ENCODE measurements at places on chromosomes 1 and 21.

DNA sequence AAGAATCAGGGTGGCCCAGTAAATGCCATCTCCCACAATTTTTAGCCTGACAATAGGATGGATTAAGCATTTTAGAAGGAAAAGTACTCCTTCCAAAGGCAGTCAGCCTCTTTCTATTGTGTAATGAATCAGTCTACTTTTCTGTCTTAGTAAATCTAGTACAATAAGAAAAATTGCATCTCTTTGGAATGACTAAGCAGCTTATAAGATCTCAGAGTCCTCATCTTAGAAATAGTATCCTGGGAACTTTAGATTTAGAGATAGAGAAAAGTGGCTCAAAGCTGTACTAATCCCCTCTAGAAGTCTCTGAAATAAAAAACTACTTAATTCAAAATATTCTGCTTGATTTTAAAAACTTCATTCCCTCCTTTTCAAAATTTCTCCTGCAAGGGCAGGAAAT is 81.4 kb downstream of the SLC44A5 start:
- DNase-seq: peak; percentile 6

DNA sequence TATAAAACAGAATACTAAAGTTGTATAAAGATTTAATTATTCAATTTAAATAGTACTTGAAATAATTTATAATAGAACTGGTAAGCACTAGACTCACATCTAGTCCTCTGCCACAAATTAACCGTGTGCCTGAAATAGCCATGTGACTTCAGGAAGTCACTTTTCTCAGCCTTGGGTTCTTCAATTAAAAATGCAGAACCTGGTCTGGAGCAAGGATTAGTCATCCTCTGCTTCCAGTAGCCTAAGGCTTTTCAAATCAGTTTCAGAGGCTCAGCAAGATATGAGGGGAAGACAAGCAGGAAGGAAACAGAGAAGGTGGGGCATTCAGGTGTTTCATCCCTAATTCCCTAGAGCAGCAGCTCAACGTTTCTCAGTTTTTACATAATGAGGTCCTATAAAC is 23.0 kb downstream of the DPH5 start:
- DNase-seq: peak; percentile 63

DNA sequence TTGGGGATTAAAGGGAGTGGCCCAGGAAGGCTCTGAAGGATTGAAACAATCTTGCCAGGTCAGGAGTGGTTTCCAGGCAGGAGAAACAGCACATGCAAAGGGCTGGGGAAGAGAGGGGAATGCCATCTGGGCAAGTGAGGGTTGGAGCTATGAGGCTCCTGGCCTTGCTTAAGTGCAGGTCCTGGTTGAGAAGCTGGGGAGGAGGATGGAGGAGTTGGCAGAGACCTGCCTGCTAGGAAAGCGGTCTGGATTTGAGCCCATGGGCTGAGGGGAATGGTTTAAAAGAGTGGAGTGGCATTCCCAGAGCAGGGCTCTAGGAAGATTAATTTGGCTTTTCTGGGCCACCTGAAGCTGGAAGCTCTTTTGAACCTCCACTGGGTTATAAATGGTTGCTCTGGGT is 9.2 kb downstream of the IGSF21 start:
- no peak for DNase-seq

DNA sequence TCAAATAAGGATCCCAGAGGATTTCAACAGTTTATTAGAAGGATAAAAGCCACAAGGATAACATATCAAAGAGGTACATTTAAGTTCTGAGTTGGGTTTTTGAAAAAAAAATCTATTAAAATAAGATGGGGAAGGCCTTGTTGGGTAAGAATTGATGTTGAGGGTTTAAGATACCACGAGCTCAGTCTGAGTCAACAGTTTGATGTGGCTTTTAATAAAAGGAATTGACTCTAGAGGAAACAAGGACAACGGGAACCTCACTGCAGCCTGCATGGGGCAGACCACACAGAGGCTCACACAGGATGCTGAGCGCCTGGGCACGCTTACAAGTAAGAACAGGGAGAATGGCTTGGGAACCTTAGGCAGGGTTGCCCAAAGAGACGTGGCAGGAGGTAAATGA is 107.5 kb downstream of the TIAM1 start:
- DNase-seq: peak; percentile 54

DNA sequence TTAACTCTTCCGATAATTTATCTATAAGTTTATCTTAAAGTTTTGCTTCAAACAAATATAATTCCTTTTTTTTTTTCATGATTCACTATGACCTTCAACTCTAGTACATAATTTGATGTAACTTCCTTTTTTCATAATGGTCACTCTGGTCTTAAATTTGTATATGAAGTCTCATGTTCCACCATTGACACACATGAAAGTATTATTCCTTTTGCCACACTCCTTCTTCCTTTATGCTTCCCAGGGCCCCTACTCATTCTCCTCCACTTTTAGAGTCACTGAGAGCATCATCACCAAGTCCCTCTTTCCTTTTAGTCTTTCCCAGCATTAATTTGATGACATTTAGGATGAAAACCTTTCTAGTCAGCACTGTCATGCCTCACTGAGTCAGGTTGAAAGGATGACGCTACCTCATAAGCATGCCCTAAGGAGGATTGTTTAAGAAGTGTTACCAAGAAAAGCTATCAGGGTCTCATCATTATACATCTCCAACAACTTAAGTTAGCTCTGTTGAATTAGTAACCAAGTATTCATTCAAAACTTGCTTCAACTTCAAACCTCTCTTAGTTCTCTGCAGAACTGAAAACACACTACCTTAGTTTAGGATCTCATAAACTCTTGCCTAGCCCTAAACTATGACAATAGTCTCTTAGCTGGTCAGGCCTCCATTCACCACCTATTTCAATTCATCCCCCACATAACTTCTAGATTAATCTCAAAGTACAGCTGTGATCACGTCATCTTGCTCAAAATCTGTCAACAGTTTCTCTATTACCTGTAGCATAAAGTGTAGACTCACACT is 14.5 kb downstream of the AUNIP start:
- DNase-seq: no peak

DNA sequence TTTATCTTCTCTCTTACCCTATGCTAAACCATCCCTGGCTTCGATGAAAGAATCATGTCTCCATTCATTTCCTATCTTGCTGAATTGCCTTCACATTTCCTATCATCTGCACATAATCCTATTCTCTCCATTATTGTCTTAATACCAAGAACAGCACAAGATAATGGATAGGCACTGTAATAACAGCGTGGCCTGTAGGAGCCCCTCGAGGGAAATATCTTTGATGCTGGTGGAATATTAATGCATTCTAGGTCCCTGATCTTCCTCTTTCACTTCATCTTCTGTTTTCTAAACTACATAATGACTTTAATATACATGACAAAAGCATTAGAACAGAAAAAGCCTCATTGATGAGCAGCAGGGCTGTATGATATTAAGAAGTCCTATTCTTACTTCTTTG is 720.6 kb downstream of the RWDD3 start:
- DNase-seq: no peak

DNA sequence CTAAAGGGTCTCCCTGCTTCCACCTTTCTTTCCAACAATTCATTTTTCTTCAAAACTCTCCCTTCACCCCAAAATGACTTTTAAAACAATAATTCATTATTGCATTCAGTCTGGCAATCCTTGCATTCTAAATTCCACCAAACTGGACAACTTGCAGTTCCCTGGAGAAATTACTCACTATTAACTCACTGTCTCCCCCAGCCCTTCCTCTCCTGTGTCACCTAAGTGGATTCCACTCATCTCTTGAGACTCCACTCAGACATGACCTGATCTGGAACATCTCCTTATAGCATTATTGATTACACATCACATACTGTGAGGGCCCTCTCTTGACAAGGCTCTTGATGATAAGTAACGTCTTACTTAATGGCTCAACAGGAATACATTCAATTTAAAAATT is 257.1 kb downstream of the BRINP2 start:
- no peak for DNase-seq

DNA sequence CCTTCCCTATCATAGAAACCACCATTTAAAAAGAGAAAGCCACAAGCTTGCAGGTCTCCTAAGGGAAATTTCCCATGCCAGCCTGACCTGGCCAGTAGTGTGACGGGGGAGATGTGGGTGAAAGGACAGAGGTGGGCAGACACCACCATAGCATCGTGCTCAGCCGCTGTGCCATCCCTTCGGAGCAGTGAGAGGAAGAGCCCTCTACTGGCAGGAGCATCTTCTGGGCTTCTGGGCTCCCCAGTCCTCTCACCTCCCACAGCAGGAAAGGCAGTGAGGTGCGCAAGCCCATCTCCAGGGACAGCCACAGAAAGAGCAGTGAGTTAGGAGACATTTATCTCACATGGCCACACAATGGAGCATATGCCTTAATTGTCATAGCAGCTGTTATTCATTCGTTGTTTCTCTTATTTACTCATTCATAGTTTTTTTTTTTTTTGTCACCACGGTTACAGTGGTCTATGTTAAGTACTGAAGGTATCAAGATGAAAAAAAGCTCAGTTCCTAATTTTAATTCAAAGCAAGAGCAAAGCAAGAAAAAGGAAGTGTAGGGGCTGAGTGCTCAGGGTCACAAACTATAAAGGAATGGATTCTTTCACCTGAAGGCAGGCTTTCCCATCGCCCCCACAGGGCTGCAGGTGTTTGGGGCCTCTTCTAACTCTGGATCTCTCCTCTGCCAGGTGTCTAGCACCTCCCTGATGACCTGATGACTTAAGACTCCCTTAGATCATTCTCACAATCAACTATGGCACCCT is 48.8 kb upstream of the CAMK1G start:
- DNase-seq: no peak

DNA sequence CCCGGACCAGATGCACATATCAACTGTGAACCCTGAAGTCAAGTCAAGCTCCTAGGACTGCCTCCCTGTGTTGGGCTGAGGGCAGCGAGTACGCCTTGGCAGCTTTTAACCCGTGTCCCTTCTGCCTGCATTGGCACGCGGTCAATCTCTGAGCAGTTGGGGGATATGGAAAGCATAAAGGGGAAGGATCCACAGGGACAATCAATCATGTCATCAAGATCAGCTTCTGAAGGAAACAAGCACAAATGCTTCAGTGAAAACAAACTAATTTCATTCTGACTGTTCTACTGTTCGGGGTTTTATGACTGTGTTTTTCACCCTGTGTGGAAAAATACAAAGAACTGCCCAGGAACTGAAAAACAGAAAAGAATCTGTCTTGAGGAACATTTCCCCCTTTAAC is 106.2 kb downstream of the RUNX1 start:
- DNase-seq: no peak

- no peak for DNase-seq
Observed at GRCh38 chr1:87867626-87868025, 538.9 kb downstream of the LMO4 start.

DNA sequence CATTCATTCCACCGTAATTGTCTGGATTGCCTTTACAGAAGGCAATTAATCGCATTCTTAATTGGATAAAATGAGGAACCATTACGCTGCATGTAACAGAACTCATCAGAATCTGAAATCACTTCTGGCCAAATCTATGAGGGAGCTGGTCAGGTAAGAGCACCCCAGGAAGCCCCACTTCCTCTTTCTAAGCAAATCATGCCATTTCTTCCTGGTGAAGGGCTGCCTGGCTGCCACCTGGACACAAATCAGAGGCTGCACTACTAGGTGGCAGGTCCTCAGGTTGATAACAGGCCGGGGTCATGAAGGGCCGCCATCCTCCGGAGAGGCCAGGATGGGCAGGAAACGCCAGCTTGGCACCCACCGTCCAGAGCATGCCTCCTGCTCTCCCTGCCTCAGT is 73.7 kb downstream of the CAPZB start:
- no peak for DNase-seq

GRCh38 chr1:3889936-3890335 is 10.1 kb downstream of the C1orf174 start:
- DNase-seq: no peak

GRCh38 chr1:15411593-15412137 is 2.0 kb downstream of the EFHD2 start:
- DNase-seq: no peak

- DNase-seq: no peak
Observed at GRCh38 chr21:45109831-45110492, 35.6 kb downstream of the ADARB1 start.

GRCh38 chr1:158149175-158149574 is 31.5 kb upstream of the CD1D start:
- DNase-seq: no peak

DNA sequence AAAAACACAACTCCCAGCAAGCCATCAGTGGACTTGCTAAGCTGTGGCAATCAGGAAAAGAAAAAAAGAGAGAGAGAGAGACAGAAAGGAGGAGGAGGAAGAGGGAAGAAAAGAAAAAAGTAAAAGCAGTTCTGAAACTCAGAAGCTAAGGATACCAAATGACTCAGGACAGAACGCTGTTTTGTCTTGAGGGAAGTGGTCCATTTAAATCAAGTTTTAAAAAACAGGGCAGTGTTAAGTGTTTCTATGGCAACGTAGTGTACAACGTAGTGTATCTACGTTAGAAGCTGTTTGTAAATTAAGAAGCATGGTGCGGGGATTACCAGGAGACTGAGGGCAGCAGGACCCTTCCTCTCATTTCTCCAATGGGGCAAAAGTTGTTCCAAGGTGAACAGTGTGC is 5.8 kb downstream of the ADORA3 start:
- no peak for DNase-seq

GRCh38 chr1:30761381-30762151 is 4.0 kb upstream of the LAPTM5 start:
- no peak for DNase-seq

- no peak for DNase-seq
Observed at GRCh38 chr1:156676820-156677615, at the start of gene NES. Gene NES, minus strand, starts transcription at chr1:156677407. Its CDS starts 143 bp downstream, at chr1:156677264.

DNA sequence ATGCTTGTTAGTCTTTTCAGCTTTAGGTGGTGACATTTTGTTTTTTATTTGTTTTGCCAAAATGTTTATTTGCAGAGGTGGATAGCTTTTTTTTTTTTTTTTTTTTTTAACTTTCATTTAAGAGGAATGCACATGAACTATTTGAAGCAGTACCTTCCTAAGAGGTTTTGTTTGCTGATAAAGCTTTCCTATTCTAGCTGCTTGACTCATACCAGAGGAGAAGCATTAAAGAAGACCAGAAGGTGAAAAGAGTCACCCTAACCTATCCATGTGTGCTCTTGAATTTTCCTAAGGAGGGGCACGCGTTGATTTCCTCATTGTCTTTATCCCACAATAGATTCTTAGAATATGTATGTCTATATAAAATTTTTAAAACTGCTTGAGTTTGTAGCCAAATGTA is 57.7 kb downstream of the PRDM2 start:
- DNase-seq: no peak

DNA sequence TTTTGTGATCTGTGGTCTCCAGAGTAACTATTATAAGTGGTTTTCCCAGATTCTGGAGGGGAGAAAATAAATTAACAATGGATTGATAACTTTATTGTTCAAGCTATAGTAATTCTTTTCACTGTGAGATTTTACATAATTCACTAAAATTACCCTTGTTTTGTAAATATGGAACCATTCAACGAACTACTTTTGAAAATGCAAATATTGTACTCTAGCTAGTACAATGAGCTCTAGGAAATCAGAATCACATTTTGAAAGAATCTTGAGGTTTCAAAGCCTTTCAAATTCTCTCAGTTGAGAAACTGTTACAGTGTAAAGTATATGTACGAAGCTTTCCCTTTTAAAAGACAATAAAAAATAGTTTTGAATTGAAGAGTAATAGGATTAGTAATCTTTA is 119.9 kb downstream of the HS2ST1 start:
- DNase-seq: no peak

GRCh38 chr21:36948686-36949085 is 17.8 kb downstream of the HLCS start:
- DNase-seq: no peak
